ENCODE measurements at places on chromosomes 6 and 20.

DNA sequence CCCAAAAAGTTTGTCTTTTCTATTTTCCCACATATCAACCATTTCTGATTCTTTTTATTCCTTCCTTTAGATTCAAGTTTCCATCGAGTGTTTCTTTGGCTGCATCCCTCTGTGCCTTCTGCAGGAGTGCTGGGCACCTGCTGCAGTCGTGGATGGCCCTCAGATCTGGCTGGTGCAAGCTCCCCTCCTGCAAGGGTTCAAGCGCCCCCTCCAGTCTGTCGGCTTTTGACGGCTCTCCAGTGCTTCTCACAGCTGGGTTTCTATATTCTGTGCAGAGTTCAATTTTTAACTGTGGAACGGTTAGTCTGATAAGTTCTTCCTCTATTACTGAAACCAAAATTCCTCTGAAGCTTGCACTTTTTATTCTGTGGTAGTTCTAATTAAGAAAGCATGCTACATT, 132.1 kb downstream of the HUS1B start:
- peak; percentile 45 for DNase-seq

GRCh38 chr6:87945181-87945580, 102.5 kb upstream of the SPACA1 start:
- DNase-seq, result no peak

GRCh38 chr20:47359530-47360296, 3.2 kb upstream of the ZMYND8 start:
- DNase-seq, result no peak

- DNase-seq, result no peak
These were observed 47.0 kb downstream of the PRL start for GRCh38 chr6:22249711-22250350.

DNA sequence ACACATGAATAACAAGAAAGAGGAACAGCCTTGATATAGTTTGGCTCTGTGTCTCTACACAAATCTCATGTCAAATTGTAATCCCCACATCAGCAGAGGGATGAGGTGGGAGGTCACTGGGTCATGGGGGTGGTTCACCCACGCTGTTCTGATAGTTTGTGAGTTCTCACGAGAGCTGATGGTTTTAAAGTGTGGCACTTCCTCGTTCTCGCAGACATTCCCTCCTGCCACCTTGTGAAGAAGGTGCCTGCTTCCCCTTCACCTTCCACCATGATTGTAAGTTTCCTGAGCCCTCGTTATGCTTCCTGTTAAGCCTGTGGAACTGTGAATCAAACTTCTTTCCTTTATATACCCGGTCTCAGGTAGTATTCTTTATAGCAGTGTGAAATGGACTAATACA, 13.1 kb downstream of the SRPK1 start:
- DNase-seq, result no peak

DNA sequence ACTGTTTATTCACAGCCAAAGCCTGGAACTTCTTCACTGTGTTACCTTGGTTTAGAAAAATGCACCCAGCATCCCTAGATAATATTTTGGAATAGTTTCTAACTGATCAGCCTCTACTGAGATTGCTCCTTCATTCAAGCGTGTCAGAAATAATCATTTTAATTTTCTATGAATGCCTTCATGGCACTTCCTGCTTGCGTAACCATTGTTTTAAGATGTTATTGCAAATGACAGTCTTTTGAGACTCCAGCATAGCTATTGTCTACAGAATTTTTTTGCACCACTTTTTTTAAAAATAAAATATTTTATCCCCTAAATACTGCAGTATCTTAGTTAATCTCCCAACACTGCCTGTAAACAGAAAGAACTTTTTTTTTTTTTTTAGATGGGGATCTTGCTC, 213.1 kb downstream of the PHACTR1 start:
- DNase-seq, result no peak
